Transverse colon (tissue), 4 donors: ENCODE measurements at places on chromosomes 4 and X. TPM values are rescaled to one million over a fixed set of nuclear protein-coding genes. Genes with fewer than 3 reads are reported as not detected.

C4orf54 gene
- not detected for total RNA-seq

CSTF2 gene
- total RNA-seq: 17.8 TPM

TCP11X2 gene
- not detected for total RNA-seq

MAGEC1 gene
- not detected for total RNA-seq

CXXC4 gene
- total RNA-seq: not detected

PTTG2 gene
- total RNA-seq: not detected

MOB1B gene
- total RNA-seq: 9.3 TPM

CSAG3 gene
- total RNA-seq: not detected

NIPAL1 gene
- total RNA-seq: 38.2 TPM
